Peyer's patch (tissue), 4 donors: ENCODE measurements at places on chromosomes 4 and X.

DNA sequence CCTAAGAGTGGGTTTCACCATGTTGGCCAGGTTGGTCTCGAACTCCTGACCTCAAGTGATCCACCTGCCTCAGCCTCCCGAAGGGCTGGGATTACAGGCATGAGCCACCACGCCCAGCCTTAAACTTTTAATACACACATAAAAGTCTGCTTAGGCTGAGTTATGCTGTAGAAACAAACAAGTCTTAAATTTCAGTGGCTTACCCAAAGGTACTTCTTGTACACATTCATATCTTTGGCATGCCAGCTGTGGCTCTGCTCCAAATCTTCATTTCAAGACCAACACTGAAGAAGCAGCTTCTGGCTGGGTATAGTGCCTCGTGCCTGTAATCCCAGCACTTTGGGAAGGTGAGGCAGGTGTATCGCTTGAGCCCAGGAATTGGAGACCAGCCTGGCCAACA lies 80.3 kb downstream of the PPEF2 start:
- no peak for DNase-seq

DNA sequence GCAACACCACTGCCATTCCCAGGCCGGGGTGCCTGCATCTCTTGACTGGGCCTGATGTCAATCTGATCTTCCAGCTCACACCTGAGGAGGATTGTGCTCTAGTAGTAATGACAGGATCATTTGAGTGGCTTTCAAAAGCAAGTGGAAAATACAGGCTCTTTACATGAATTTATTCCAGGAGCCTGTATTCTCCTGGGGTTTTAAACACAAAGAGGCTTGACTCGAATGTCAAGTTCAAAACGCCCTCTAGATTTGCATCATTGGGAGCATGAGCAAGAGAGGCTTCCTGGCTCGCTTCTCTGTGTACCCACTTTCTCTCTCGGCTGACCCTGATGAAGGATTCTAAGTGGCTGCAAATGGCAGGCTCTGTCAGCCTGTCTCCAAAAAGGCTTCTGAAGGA lies 199.5 kb upstream of the PUDP start:
- DNase-seq: no peak

GRCh38 chr4:74391890-74392475 lies 27.0 kb downstream of the EREG start:
- DNase-seq: no peak

- DNase-seq: no peak
Measured at GRCh38 chr4:27245216-27245615, 384.6 kb downstream of the STIM2 start.

GRCh38 chrX:10052906-10053625 lies 85.9 kb downstream of the CLDN34 start:
- DNase-seq: no peak
